ENCODE measurements at places on chromosomes 3 and 15. TPM values are rescaled to one million over a fixed set of nuclear protein-coding genes. Genes with fewer than 3 reads are reported as not detected.

The PLAAT1 gene
- not detected for total RNA-seq

The GOLGA8B gene
- 14.9 TPM for total RNA-seq

The GOLGA8Q gene
- 0.49 TPM for total RNA-seq

The XIRP1 gene
- total RNA-seq, result not detected

The ROBO1 gene
- 99.3 TPM for total RNA-seq

The TEX55 gene
- total RNA-seq, result not detected

The PRSS50 gene
- not detected for total RNA-seq

The DISP2 gene
- total RNA-seq, result 0.65 TPM

The GPR87 gene
- total RNA-seq, result 0.16 TPM

The CRABP1 gene
- total RNA-seq, result 0.32 TPM

The PPIP5K1 gene
- total RNA-seq, result 21.0 TPM

The SLC24A1 gene
- total RNA-seq, result 10.2 TPM

The NPAP1 gene
- not detected for total RNA-seq

The CORO2B gene
- 6.7 TPM for total RNA-seq

The FOXB1 gene
- not detected for total RNA-seq

The COL6A6 gene
- 1.3 TPM for total RNA-seq

The ADPRH gene
- 6.8 TPM for total RNA-seq

The DLL4 gene
- total RNA-seq, result not detected

The RASL12 gene
- 8.3 TPM for total RNA-seq

The ITGB5 gene
- 435 TPM for total RNA-seq

The RBP2 gene
- not detected for total RNA-seq

The TMC3 gene
- total RNA-seq, result not detected

The ANKRD63 gene
- not detected for total RNA-seq

The CLASP2 gene
- total RNA-seq, result 40.4 TPM

Measured in hair follicle dermal papilla cell (primary cell).